SJCRH30 (cell line): ENCODE measurements at places on chromosomes 3 and 15. TPM values are rescaled to one million over a fixed set of nuclear protein-coding genes. Genes with fewer than 3 reads are reported as not detected.

DNA sequence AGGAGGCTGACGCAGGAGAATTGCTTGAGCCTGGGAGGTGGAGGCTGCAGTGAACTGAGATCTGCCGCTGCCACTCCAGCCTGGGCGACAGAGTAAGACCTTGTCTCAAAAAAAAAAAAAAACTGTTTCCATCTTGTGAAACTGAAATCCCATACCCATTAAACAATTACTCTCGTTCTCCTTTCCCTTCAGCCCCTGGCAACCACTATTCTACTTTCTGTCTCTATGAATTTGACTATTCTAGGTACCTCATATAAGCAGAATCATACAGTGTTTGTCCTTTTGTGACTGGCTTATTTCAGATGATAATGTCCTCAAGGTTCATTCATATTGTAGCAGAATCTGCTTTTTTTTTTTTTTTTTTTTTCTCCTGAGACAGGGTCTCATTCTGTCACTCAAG, 51.5 kb upstream of the UBE2E1 start:
- DNase-seq: no peak

DNA sequence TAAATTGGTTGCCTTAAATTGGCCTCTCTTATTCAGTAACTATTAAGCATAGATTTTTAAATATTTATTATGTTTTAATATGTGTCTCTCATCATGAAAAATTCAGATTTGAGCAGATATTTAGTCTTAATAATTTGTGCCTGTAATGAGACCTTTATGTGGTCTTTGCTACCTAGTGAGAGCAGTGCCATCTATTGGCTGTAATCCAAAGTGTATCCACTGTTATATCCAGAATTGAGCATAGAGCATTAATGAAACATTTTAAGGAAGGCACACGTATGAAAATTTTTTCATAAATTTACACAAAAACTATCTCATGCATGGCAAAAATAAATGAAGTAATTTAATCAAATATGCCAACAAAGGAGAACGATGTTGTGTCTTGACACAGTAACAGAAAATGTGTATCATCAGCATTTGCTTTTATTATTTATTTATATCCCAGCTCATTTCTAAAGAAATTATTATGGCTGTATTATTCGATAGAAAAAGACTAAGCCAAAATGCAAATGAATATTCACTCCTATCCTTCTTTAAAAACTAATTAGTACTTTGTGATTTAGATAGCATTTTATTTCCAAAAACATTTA, 203.5 kb downstream of the RSRC1 start:
- peak; percentile 53 for DNase-seq

DNA sequence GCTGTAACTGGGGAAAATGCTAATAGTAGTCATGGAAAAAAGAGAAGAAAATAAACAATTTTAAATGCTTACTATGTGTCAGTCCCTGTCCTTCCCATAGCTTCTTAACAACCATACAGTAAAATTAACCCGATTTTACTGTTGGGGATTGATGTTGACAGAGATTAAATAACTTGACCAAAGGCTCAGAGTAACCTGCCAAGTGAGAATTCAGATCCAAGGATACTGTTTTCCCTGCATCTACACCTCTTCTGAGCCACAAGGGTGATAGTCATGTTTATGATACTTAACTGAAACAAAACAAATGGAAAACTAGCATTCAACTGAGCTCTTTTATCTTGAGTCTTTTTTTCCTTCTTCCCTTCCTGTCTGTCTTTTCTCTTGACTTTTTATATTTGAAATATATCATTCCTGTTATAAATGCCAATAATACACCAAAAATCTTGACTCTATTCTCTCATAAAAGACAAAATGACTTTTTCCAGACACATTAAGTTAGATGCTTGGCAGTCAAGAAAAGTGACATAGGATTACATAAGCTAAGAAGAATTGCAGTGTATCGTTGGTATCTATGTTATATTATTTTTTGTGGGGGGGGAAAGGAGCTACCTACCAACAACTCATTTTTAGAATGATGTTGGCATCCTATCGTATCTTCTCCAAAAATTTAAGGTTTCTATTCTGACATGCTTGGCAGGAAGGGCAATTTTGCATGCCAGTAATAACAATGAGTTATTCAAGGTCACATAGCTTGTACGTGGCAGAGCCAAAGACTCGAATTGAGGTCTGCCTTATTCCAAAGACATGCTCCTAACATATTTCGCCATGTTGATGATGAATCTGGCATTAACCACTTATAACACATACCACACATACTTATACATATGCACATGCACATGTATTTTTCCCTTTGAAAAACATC, 306.6 kb upstream of the KCNH8 start:
- DNase-seq: no peak

DNA sequence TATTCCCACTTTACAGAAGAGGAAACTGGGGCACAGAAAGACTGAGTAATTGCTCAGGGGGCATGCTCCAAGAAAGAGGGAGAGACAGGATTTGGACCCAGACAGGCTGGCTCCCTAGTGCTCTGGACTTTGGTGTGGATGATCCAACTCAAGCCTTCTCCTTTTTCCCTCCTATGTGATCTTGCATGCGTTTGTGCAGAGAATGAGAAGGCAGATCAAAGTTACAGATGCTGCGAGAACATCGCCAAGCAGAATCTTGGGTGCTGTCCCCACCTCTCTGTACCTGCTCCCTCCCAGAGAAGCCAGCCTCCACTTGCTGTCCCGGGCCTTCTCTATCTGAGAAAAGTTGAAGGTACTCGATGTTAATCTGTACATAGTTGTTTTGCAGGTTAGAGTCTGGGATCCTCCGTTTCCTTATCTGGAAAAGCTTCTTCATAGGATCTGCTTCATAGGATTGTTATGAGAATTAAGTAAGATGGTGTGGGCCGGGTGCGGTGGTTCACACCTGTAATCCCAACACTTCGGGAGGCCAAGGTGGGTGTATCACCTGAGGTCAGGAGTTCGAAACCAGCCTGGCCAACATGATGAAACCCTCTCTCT, 10.2 kb downstream of the GNB5 start:
- DNase-seq: no peak

DNA sequence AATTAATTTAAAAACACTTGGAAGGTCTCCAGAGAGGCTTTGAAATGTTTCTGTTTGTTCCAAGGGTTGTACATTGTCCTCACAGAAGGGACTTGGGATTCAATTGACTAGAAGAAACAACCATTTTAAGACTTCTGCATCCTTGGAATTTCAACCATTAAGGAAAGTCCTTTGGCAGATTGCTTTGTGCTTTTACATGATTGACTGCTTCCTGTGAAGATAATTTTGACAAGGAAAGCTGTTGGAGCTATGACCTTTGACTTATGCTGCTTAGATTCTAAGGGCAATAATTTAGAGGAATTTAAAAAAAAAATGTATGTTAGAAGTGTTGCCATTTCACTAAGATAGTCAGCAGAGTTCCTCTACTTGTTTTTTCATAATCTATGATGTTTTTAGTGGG, 483.9 kb upstream of the TBL1XR1 start:
- no peak for DNase-seq

DNA sequence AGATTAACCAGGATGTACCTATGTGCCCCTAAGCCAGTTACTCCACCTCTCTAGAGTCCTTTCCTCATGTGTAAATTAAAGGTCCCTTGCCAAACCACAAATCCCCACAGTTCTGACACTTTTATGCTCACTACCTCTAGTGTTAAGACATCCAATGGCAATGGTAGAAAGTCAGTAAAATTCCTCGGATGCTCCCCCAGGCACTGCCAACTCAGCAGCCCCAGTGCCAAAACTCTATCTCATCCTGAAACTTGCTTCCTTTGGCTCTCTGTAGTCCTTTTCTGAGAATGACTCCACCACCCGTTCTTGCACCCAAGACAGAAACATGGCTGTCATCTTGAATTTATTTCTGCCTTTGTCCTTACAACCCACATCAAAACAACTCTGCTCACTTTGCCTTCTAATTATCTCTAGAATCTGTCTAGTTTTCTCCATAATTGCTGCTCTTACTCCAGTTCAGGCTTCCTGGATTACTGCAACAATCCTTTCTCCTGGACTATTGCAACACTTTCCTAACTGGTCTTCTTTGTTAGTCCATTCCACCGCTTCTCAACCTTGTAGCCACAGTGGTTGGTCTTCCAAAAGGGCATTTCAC, 41.6 kb downstream of the MB21D2 start:
- no peak for DNase-seq

GRCh38 chr3:140292170-140292569, 357.2 kb downstream of the CLSTN2 start:
- no peak for DNase-seq

DNA sequence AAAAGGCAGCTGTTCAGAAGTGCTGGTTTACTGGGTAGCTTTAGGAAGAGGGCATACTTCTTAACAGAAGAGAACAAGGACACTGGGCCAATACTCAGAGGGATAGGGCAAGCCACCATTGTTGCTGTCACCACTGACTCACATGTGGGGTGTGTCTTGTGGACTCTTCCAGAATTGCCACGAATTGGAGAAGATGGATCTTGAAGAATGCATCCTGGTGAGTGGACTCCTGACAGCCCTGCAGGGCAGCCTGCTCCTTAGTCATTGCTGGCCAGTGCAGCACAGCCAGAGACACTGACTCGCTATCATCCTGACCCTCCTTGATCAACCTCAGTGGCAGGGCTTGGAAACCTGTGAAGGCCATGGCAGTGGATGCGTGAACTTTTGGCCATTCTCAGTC, 62.3 kb downstream of the UBP1 start:
- no peak for DNase-seq

- DNase-seq: no peak
Measured at GRCh38 chr15:89319678-89320077, 14.9 kb downstream of the POLG start.

DNA sequence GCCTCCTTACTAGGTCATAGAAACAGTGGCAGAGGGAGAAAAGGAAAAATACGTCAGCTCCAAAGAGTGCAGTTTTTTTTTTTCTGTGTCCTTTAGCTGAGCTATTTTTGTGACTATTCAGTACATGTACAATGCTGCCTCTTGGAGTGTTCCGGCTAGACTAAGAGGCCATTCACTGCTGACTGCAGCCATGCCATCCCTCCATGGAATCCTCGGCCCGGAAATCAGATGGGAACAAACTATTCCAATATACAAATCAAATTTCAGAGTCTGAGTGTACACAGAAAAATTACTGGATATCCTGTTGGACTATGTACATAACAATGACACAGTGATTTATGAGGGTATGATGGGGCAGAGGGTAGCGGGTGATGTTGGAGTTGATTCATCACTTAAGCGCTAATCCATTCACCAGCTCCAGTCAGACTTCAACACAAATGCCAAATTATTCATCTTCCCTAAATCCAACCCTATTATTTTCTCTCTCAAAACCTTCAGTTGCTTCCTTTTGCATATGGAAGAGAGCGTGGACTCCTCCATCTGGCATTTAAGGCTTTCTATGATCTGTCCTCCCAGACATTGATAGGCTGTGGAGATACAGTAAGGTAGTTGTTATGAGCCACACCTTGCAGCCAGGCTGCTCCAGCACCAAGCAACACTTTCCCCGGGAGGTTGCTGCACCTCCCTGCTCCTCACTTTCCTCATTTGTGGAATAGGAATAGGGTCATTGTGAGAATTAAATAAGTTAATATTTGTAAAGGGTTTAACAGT, 109.1 kb downstream of the LPP start:
- no peak for DNase-seq

PLA2G4E gene
- total RNA-seq: not detected in 2 replicates

KIF7 gene
- total RNA-seq: 5.0 TPM in 2 replicates

VWA5B2 gene
- 0.51 and 1.0 TPM in 2 replicates for total RNA-seq

SPESP1 gene
- not detected in 2 replicates for total RNA-seq

EXD1 gene
- not detected in 2 replicates for total RNA-seq

SNAPC5 gene
- total RNA-seq: 14.6 and 17.1 TPM in 2 replicates
